ENCODE measurements at places on chromosomes 3 and 15. TPM values are rescaled to one million over a fixed set of nuclear protein-coding genes. Genes with fewer than 3 reads are reported as not detected.

GRCh38 chr3:27302891-27303290 lies 66.3 kb downstream of the NEK10 start:
- DNase-seq = no peak

- no peak for DNase-seq
These were observed 30.6 kb downstream of the CMTM7 start for GRCh38 chr3:32421991-32422859.

- no peak for DNase-seq
These were observed 9.2 kb downstream of the UBA5 start for GRCh38 chr3:132669256-132669777.

GRCh38 chr3:17500618-17501017 lies 241.8 kb downstream of the TBC1D5 start:
- no peak for DNase-seq

Gene KLF15
- not detected for polyA plus RNA-seq

Gene TGM5
- polyA plus RNA-seq = not detected

Gene LIPC
- polyA plus RNA-seq = 0.25 TPM
